ENCODE measurements at places on chromosomes 1 and 21. TPM values are rescaled to one million over a fixed set of nuclear protein-coding genes. Genes with fewer than 3 reads are reported as not detected.

DNA sequence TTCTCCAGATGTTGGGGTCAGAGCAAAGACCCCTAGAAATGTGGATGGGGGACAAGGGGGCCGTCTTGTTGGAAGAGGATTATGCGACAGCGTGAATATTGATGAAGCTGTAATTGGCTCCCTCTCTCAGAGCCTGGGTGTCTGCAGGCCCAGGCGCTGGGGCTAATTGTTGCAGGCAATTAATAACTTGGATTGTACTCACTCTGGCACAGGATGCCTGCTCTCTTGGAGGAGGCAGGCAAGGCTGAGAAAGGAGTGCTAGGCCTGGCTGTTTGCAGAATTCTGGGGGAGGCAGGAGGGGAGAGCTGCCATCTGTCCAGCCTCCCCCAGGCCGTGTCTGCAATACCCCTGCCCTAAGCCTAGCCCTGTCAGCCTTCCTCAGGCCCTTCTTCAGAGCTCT, 4.1 kb upstream of the DISP3 start:
- no peak for DNase-seq

- DNase-seq = no peak
These were observed 14.2 kb upstream of the KANK4 start for GRCh38 chr1:62333441-62333840.

GRCh38 chr1:206867716-206868115, 2.3 kb downstream of the IL20 start:
- DNase-seq = no peak

GRCh38 chr1:211920141-211920572, 89.6 kb upstream of the LPGAT1 start:
- DNase-seq = no peak

DNA sequence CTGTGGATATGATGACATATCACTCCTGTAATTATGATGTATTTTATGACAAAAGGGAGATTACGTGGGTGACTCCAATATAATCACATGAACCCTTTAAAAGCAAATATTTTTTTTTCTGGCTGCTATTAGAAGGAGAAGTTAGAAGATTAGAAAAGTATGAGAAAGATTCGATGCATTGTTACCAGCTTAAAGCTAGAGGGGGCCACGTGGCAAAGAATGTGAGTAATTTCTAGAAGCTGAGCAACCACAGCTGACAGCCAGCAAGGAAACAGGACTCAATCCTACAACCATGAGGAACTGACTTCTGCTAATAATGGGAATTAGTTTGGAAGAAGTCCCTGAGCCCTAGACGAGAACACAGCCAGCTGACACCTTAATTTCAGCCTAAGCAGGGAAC, 56.3 kb upstream of the C1orf87 start:
- no peak for DNase-seq

DNA sequence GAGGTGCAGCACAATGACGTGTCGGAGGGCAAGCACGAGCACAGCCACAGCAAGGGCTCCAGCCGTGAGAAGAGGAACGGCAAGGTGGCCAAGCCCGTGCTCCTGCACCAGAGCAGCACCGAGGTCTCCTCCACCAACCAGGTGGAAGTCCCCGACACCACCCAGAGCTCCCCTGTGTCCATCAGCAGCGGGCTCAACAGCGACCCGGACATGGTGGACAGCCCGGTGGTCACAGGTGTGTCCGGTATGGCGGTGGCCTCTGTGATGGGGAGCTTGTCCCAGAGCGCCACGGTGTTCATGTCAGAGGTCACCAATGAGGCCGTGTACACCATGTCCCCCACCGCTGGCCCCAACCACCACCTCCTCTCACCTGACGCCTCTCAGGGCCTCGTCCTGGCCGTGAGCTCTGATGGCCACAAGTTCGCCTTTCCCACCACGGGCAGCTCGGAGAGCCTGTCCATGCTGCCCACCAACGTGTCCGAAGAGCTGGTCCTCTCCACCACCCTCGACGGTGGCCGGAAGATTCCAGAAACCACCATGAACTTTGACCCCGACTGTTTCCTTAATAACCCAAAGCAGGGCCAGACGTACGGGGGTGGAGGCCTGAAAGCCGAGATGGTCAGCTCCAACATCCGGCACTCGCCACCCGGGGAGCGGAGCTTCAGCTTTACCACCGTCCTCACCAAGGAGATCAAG, 107.5 kb upstream of the VAMP3 start:
- DNase-seq = no peak

GRCh38 chr1:25899792-25900191, 6.4 kb downstream of the STMN1 start:
- DNase-seq = no peak

DNA sequence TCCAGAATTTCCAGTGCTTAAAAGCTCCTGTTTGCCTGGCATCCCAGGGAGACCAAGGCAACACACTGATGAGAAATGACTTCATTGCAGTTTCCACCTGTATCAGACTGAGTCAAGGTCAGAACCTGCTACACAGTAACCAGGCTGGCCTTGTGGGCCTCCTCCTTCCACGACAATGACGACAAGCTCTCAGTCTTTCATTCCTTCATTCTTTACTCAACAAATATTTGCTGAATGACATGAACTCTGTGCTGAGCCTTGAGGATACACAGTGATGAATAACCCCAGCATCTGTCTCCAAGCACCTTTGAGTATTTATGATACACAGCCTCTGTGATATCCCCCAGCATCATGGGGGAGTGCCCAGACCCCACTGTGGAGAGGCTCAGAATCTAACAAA, 8.9 kb upstream of the LCE5A start:
- no peak for DNase-seq

DNA sequence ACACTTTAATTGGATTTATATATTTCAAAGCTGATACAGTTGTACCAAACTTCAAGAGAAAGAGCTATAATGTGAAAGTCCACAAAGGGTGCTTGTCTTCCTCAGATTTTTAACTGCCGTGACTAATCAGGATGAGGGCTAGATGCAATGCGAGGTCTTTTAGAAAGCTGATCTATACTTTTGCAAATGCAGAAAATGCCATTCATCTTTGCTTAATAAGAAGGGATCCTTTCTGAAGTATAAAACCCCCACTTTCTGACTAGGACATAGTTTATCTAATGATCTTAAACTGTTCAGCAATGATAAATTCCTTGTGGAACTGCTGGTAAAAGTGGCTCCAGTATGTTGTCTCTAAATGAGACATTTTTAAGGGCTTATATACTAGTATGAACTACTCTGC, 102.7 kb upstream of the NGF start:
- DNase-seq = no peak

DNA sequence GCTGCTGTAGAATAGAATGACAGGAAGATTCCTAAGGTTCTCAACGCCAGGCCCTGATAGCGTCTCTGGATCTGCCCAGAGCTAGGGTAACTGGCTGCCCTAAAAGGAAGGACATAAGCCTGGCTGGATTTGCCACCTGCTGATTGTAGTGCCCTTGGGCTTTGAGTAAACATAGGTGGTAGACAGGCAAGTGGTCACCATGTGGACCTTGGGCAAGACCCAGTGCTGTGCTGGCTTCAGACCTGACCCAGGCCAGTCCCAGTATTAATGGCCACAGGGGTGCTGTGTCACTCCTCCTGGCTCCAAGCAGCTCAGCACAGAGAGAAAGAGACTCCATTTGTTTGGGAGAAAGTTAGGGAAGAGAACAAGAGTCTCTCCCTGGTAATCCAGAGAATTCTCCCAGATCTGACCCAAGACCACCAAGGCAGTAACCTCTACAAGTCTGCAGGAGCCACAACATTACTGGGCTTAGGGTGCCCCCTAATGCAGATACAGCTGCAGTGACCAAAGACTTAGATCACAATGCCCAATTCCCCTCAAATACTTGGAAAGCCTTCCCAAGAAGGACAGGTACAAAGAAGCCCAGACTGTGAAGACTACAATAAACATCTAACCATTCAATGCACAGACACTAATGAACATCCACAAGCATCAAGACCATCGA, 44.5 kb downstream of the PHTF1 start:
- DNase-seq = no peak

- no peak for DNase-seq
These were observed 5.5 kb downstream of the MTR start for GRCh38 chr1:236800623-236801022.

- no peak for DNase-seq
These were observed 29.6 kb downstream of the CLCA1 start for GRCh38 chr1:86498281-86498680.

- DNase-seq = no peak
These were observed 16.0 kb downstream of the C21orf58 start for GRCh38 chr21:46307625-46308024.

DNA sequence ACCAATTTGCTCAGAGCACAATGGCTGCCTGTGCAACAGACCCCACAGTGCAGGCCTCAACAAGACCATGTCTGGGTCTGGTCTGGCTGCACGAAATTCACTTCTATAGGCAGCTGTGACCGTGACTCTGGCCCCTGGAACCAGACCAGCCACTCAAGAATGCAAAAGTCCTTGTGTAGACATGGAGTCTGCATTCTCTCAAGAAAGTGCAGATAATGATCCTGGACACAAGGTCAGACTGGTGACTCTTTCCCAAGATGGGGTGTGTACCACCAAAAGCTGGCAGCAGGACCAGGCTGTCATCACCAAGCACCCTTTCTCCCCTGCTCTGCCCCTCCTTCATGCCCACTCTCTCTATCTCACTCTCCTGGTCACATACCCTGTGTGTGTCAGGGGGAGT, 7.1 kb upstream of the METTL25B start:
- no peak for DNase-seq

DNA sequence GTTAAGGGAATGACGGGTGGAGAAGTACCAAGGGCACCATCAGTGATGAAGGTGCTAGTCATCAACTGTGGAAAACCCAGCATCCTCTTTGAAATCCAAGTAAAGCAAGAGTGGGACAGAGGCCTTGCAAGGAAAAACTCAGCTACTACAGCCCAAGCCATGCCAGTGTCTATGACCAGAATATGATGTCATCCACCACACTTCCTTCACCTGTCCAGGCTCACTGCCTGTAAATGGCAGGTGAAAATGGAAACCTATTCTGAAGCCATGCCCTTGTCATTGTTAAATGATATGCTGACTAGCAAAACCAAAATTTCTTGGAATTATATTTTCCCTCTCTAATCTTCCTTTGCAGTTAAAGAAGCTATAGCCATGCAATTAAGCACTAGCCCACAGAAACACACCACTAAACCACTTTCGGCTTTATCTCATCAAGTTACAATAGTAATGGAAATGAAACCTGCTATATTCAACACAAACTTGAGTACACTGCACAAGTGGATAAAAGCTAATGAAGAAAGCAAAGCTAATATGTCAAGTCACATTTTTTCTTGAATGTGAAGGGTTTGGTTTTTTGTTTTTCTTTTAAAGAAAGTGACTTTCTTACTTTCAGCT, 96.3 kb upstream of the RALGPS2 start:
- no peak for DNase-seq

- no peak for DNase-seq
These were observed 5.5 kb upstream of the AGTRAP start for GRCh38 chr1:11730429-11730891.

- DNase-seq = no peak
These were observed 89.3 kb downstream of the SIM2 start for GRCh38 chr21:36788120-36788638.

DNA sequence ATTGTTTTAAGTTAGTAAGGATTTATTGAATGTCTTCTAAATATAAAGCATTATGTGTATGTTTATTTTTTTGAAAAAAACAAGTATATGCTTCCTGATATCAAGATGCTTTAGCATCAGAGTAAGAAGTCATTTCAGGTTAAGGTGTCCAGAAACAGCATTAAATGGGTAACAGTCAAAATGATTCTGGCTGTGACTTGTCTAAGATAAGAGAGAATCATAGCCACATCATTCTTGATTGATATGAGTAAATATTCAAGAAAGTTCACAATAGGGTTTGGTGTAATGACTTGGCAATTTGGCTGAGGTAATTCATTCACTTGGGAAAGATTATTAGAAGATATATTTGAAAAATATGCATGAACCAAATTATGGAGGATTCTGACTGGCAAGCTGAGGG, 193.8 kb downstream of the DPYD start:
- no peak for DNase-seq

DNA sequence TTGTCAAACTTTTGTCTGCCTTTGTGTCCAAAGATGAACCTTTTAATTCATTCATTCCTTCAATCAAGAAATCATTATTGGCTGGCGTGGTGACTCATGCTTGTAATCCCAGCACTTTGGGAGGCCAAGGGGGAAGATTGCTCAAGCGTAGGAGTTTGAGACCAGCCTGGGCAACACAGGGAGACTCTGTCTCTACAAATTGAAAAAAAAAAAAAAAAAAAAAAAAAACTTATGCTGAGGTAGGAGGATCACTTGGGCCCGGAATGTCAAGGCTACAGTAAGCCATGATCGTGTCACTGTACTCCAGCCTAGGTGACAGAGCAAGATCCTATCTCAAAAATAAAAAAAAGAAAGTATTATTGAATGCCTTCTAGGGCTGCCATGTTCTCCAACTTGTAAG, 51.3 kb upstream of the CXADR start:
- DNase-seq = no peak

- no peak for DNase-seq
These were observed 4.0 kb downstream of the TRIM11 start for GRCh38 chr1:228402641-228403025.

DNA sequence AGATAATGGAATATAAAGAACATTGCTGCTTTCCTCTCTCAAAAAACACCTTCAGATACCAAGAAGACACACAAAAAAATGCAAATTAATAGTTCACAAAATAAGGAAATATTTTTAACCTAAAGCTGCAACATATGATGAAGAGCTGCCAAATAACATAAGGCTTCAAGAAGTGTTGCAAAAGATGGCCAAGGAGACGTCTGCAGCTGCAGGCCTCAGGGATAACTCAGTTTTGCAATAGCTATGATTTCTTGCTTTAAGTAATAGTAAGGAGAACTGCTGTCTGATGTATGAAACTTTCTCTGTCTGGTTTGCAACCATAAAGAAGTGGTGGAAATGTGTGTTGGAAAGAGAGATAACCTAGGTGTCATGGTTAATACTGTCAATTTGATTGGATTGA, 1237.5 kb downstream of the MRPL39 start:
- no peak for DNase-seq

DNA sequence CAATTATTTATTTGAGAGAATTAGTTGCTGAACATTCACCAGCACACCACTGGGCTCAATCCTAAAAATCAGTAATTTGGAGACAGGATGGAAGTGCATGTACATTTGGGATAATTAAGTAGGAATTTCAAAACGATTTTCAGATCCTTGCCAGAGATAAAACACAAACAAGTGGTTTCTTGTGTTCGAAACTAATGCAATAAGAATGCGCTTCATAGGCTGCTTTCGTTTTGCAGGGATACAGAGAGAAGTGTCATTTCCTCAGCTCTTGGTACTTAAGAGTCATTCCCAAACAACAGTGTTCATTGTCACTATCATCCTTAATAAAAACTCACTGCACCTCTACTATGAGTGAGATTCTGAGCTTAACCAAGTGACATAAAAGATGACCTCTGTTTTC, 20.6 kb upstream of the USP24 start:
- no peak for DNase-seq

The FRRS1 gene
- 6.2 TPM for total RNA-seq

The ERICH3 gene
- total RNA-seq = 0.07 TPM

The TMEM82 gene
- total RNA-seq = 1.4 TPM

The DENND2D gene
- 2.9 TPM for total RNA-seq

The LHX4 gene
- total RNA-seq = 9.2 TPM

The PTGS2 gene
- total RNA-seq = 0.20 TPM

The LPAR3 gene
- 26.8 TPM for total RNA-seq

The RIPK4 gene
- 20.1 TPM for total RNA-seq

The VANGL2 gene
- total RNA-seq = 69.7 TPM

The TMCC2 gene
- 9.5 TPM for total RNA-seq

The KLHDC7A gene
- total RNA-seq = 10.9 TPM

The LRRC71 gene
- total RNA-seq = 0.30 TPM

The ALPL gene
- 148 TPM for total RNA-seq

The CELA2B gene
- total RNA-seq = not detected

The ZP4 gene
- not detected for total RNA-seq

The CDC20 gene
- total RNA-seq = 280 TPM

The TAS1R1 gene
- not detected for total RNA-seq

The EXOC8 gene
- 10.2 TPM for total RNA-seq
